Activated T-cell treated with anti-CD3 and anti-CD28 coated beads, Interleukin-2, amount 50 U/mL, for 72 hours (primary cell): ENCODE measurements at places on chromosomes 3 and 15. TPM values are rescaled to one million over a fixed set of nuclear protein-coding genes. Genes with fewer than 3 reads are reported as not detected.

GRCh38 chr3:143060906-143061305 lies 58.7 kb upstream of the CHST2 start:
- H3K27me3 ChIP-seq = no peaks in the 10 kb centered on the region
- DNase-seq = no peak
- H3K4me1 ChIP-seq = peaks cover 27% of the 10 kb centered on the region
- peak overlapping the region; percentile 61 for H3K27ac ChIP-seq
- H3K36me3 ChIP-seq = peaks cover 18% of the 10 kb centered on the region
- H3K4me3 ChIP-seq = peak overlapping the region; percentile 7

DNA sequence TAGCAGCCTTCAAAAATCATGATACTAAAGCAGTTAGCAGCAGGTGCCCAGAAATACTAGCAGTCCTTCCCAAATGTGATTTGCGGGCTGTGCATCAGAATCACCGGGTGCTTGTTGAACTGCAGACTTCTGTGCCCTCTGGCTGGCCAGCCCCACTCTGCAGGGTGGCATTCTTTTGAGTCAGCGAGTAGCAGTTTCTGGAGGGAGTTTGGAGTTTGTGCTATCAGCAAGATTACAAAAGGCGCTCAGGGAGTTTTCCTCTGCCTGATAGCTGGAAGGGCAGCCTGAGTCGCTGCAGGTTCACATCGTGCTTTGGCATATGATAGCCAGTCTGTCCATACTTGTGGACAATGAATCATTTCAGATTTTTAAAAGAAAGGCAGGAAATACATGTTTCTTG lies 57.6 kb downstream of the CLDN11 start:
- H3K36me3 ChIP-seq = no peaks in the 10 kb centered on the region
- peaks cover 6% of the 10 kb centered on the region for H3K4me1 ChIP-seq
- H3K27ac ChIP-seq = no peak overlapping the region
- peaks cover 41% of the 10 kb centered on the region for H3K27me3 ChIP-seq

- H3K36me3 ChIP-seq = peaks cover 7% of the 10 kb centered on the region
- H3K27me3 ChIP-seq = no peaks in the 10 kb centered on the region
- H3K4me3 ChIP-seq = peak overlapping the region; percentile 86
- H3K27ac ChIP-seq = no peak overlapping the region
- no peak for DNase-seq
These were observed 1.2 kb downstream of the SHISA5 start for GRCh38 chr3:48502728-48503168.

DNA sequence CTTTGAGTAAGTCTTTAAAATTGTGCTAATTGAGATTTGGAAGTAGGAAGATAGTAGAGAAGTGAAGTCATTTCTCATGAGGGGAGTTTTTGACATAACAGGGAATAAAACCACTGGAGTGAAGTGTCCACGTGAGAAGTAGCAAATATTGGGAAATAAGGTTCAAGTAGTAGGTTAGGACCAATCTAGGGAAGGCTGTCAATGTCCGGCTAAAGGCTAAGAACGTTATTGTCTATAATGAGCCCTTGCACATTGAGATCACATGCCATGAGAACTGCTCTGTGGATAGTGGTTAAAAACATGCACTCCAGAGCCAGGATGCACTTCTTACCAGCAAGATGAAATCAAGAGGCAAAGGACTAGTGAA lies 459.9 kb upstream of the TPRG1 start:
- no peak overlapping the region for H3K4me3 ChIP-seq
- H3K36me3 ChIP-seq = peaks cover 2% of the 10 kb centered on the region
- DNase-seq = no peak
- peaks cover 13% of the 10 kb centered on the region for H3K4me1 ChIP-seq
- no peaks in the 10 kb centered on the region for H3K27me3 ChIP-seq

- H3K4me1 ChIP-seq = no peaks in the 10 kb centered on the region
- no peaks in the 10 kb centered on the region for H3K27me3 ChIP-seq
- H3K27ac ChIP-seq = no peak overlapping the region
These were observed 67.6 kb downstream of the SSUH2 start for GRCh38 chr3:8576841-8577571.

- peaks cover 20% of the 10 kb centered on the region for H3K27me3 ChIP-seq
- no peak overlapping the region for H3K27ac ChIP-seq
- no peak overlapping the region for H3K4me3 ChIP-seq
- peaks cover 26% of the 10 kb centered on the region for H3K4me1 ChIP-seq
- H3K36me3 ChIP-seq = peaks cover 1% of the 10 kb centered on the region
These were observed 8.2 kb downstream of the TPM1 start for GRCh38 chr15:63050731-63051155.

DNA sequence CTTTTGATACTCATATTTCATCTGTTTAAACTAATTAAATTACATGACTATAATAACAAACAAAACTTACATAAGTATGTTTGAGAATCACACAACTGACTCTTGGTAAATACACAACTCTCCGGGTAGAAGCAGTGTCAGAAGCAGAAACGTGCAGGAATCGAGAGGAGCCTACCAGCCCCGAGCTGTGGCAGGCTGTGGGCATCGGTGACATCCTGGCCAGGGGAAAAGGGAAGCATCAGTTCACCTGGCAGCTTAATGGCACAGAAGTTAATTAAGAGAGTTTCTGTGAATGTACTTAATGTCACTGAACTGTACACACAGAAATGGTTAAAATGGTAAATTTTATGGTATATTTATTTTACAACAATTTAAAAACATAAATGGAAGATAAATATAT lies 90.2 kb downstream of the CRTC3 start:
- H3K27me3 ChIP-seq = no peaks in the 10 kb centered on the region
- H3K4me1 ChIP-seq = peaks cover 44% of the 10 kb centered on the region
- no peak for DNase-seq
- H3K4me3 ChIP-seq = peak overlapping the region; percentile 62
- H3K36me3 ChIP-seq = peaks cover 7% of the 10 kb centered on the region

DNA sequence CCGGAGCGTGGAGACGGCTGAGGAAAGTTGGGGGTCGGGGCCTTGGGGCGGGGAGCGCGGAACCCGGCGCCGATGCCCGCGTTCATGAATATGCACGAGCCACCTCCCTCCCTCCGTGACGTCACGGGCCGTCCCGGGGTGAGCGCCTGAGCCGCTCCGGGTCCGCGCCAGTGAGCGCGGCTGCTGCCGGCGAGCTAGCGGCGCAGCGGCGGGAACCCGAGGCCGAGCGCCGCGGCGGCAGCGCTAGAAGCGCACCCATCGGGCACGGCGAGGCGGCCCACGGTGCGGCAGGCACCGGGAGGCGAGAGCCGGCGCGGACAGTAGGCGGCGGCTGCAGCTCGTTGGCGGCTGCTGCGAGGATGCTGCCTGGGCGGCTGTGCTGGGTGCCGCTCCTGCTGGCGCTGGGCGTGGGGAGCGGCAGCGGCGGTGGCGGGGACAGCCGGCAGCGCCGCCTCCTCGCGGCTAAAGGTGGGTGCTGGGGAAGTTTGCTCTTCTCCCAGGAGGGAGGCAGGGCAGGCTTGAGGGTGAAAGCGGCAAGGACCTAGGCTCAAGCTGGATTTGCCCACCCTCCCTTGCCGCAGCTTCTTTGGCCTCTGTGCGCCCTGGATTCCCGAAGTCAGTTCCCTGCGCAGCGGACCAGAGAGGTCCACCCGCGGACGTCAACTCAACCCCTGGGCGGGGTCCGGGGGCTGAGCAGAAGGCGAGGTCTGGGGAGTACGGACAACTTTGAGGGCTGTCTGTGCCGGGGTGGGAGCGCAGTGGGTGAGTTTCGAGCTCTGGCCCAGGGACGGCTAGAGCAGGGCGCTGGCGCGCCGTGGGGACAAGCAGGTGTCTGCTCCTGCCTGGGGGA lies at the start of gene CLSTN2:
Gene CLSTN2, plus strand, starts transcription at position 170 of the 850 bp plus-strand sequence.
- H3K4me1 ChIP-seq = peaks cover 10% of the 10 kb centered on the region
- peak within 1 kb of the TSS; percentile 43 for H3K4me3 ChIP-seq
- H3K36me3 ChIP-seq = peaks cover 2% of the 10 kb centered on the region
- peak; percentile 41 for DNase-seq
- peaks cover 68% of the 10 kb centered on the region for H3K27me3 ChIP-seq
- no peak within 1 kb of the TSS for H3K27ac ChIP-seq

GRCh38 chr3:93973131-93974126 lies at the start of gene PROS1:
Gene PROS1, minus strand, starts transcription at chr3:93973896. Its CDS starts 147 bp downstream, at chr3:93973749.
- H3K4me3 ChIP-seq = peak within 1 kb of the TSS; percentile 83
- H3K27me3 ChIP-seq = peaks cover 17% of the 10 kb centered on the region
- H3K4me1 ChIP-seq = peaks cover 12% of the 10 kb centered on the region
- peak; percentile 69 for DNase-seq
- peak within 1 kb of the TSS; percentile 13 for H3K27ac ChIP-seq
- no peaks in the 10 kb centered on the region for H3K36me3 ChIP-seq

- no peak overlapping the region for H3K27ac ChIP-seq
- H3K27me3 ChIP-seq = peaks cover 9% of the 10 kb centered on the region
- H3K4me3 ChIP-seq = no peak overlapping the region
- DNase-seq = no peak
These were observed 28.3 kb upstream of the THBS1 start for GRCh38 chr15:39552556-39552955.

DNA sequence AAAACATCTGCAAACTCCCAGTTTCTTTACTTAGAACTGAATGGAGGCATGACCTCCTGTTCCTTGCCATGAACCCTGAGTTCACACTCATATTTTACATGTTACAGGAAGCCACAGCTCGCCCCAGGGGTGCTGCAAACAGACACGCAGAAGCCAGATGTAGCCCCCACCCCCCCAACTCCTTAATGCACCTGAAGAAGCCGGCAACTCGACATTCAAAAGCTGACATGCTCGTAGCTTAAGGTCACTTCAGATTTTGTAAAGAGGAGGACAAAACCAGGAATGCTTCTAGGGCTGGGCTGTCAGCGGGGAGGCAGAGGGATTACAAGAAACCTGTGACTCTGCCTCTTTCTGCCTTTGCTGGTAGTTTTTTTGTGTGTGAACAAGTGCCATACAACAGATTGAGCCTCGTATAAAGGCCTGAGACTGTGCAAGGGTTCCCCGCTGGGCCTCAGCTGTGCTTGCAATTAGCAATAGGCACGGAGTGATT lies 42.0 kb upstream of the FEZF2 start:
- H3K36me3 ChIP-seq = no peaks in the 10 kb centered on the region
- H3K4me3 ChIP-seq = no peak overlapping the region
- peaks cover 4% of the 10 kb centered on the region for H3K27me3 ChIP-seq

DNA sequence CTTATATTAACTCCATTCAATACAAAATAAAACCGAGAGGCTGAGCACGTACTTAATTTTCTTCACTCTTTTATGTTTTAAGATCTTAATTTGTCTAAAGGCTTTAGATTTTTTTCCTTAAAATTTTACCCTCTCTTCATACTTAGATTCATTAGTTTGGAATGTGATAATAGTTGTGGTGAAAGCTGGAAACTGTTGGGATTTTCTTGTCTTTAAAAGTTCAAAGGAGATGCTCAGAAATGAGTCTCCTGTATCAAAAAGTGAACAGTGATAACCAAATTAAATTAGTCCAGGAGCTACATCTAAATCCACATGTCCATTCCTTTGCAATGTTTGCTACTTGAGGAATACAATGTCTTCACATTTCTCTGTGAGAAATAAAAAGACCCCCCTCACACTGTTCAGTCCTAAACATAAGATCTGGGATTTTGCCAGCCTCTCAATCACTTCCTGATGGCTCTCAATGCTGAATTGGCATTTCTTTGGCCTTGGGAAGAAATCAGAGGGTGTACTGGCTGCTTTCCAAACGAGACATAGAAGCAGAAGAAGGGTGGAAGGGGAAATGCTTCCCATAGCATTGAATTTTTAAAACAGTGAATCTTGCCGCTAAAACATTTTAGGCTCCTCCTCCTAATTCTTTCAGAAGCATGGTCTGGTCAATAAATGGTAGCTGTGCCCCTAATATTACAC lies 245.0 kb downstream of the SHOX2 start:
- no peaks in the 10 kb centered on the region for H3K36me3 ChIP-seq
- DNase-seq = no peak
- no peak overlapping the region for H3K27ac ChIP-seq
- H3K4me1 ChIP-seq = no peaks in the 10 kb centered on the region
- H3K27me3 ChIP-seq = no peaks in the 10 kb centered on the region

GRCh38 chr3:30657914-30658313 lies 51.5 kb downstream of the TGFBR2 start:
- H3K27me3 ChIP-seq = no peaks in the 10 kb centered on the region
- peak overlapping the region; percentile 82 for H3K4me3 ChIP-seq
- DNase-seq = peak; percentile 62
- H3K4me1 ChIP-seq = peaks cover 97% of the 10 kb centered on the region
- H3K36me3 ChIP-seq = peaks cover 47% of the 10 kb centered on the region

GRCh38 chr3:22704166-22704565 lies 499.0 kb upstream of the UBE2E2 start:
- DNase-seq = no peak
- no peak overlapping the region for H3K4me3 ChIP-seq
- no peak overlapping the region for H3K27ac ChIP-seq
- no peaks in the 10 kb centered on the region for H3K36me3 ChIP-seq

- H3K27me3 ChIP-seq = no peaks in the 10 kb centered on the region
- no peak overlapping the region for H3K27ac ChIP-seq
- no peaks in the 10 kb centered on the region for H3K36me3 ChIP-seq
- H3K4me3 ChIP-seq = no peak overlapping the region
- DNase-seq = no peak
- no peaks in the 10 kb centered on the region for H3K4me1 ChIP-seq
These were observed 32.4 kb upstream of the PDZRN3 start for GRCh38 chr3:73657186-73657585.

DNA sequence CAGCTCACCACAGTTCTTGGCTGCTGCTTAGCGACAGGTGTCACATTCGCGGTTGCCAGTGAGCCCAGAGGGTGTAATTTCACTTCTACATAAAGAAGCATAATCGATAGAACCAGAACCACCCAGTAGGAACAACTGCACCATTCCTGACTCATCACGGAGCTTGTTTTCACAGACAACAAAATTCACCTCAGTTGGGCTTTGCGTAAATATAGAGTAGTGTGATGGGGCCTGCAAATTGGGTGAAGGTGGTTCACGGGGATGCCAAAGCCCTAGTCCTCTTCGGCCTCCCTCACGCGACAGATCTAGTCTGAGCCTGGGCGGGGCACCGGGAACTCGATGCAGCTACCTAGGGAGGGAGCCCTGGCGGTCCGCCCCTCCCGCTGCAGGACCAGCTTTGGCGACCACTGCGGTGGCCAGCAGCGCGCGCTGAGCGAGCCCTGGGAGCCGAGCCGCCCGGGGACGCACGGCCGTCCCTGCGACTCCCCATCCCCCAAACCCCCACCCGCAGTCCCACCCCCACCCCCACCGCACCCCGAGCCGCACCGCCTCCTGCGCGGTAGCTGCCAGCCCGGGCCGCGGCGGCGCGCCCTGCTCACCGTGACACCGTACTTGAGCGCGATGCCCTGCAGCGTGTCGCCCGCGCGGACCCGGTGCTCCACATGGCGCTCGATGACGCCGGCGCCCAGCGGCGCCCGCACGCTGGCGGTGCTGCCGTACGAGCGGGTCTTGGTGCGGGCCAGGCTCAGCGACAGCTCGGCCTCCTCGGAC lies 519 bp downstream of the LYSMD2 start:
- peak overlapping the region; percentile 86 for H3K4me3 ChIP-seq
- H3K27ac ChIP-seq = peak overlapping the region; percentile 77
- DNase-seq = peak; percentile 72
- H3K4me1 ChIP-seq = peaks cover 71% of the 10 kb centered on the region
- no peaks in the 10 kb centered on the region for H3K27me3 ChIP-seq

Gene MRPS25
- 40.7 TPM for total RNA-seq

Gene TLE3
- total RNA-seq = 112 TPM

Gene ISL2
- total RNA-seq = 0.83 TPM

Gene DPPA2
- total RNA-seq = not detected

Gene ANKUB1
- not detected for total RNA-seq

Gene HDC
- total RNA-seq = 1.1 TPM

Gene C3orf80
- total RNA-seq = 0.10 TPM

Gene MYO5C
- total RNA-seq = 1.6 TPM

Gene CD200R1L
- total RNA-seq = not detected

Gene ANKRD34C
- total RNA-seq = not detected
